ENCODE measurements at places on chromosomes 6 and 20. TPM values are rescaled to one million over a fixed set of nuclear protein-coding genes. Genes with fewer than 3 reads are reported as not detected.

OR2J3 gene
- total RNA-seq: not detected

PKIB gene
- total RNA-seq: 1.0 TPM

MRAP2 gene
- total RNA-seq: 1.4 TPM

EPPIN gene
- not detected for total RNA-seq

GRM1 gene
- 0.07 TPM for total RNA-seq

Measured in A549 treated with RU486 at 1 μM for 4 hours (cell line).